ENCODE measurements at places on chromosomes 5 and 9.

- no peak for DNase-seq
Measured at GRCh38 chr9:10274175-10274574, 338.6 kb downstream of the PTPRD start.

GRCh38 chr5:83509540-83509939, 38.0 kb downstream of the VCAN start:
- no peak for DNase-seq

GRCh38 chr5:111472579-111472978, 39.8 kb downstream of the STARD4 start:
- DNase-seq = no peak

- DNase-seq = no peak
Measured at GRCh38 chr5:77133061-77133758, 46.1 kb upstream of the ZBED3 start.

DNA sequence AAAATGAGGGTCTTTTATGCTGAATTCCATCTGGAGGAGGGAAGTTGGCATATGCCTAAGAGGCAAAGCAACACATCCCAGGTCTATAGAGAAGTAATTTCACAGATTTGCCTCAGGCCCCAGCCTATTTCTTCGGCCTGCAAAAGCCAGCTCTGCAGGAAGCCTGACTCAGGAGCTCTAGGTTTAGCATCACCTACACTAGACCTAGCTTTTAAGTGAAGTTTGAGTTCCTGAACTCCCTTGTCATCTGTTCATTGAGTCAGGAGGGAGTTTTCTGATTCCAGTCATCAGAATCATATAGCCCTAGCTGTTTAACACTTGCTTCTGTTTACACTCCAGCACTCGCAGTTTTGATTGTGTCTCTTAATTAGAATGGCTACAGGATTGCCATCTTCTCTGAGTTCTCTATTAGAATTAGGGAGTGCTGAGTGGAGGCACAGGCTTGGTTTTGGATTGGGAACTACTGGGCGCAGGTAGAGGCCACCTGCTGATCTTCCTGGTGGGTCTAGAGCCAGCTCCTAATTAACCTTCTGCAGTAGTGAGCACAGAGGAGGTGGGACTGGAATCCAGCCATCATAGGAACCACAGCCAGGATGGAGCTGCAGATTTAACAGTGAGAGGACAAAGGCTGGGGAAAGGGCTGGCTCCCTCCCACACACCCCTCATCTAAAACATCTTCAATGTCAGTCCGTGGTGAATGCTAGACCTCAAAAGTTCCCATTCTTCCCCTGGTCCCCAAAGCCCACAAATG, 179.5 kb downstream of the TRIO start:
- no peak for DNase-seq

- DNase-seq = no peak
Measured at GRCh38 chr5:1053391-1054017, 44.9 kb downstream of the NKD2 start.

DNA sequence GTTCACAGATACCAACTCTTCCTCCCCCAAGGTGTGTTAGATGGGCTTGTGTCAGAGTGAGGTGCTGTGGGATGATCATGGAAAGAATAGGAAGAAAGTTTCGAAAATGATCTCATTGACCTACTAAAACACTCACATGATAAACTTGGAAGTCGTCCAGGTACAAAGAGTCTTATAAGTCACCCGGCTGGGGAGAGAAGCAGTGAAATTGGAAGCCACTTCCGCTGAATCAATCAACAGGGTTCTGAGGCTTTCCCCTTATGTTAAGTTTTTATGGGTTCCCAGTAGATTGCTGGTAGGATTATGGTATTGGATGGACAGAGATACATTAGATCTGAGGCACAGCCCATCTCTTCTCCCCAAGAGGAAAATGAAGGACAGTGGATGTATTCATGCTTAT, 218.8 kb upstream of the MSX2 start:
- no peak for DNase-seq

- DNase-seq = no peak
Measured at GRCh38 chr9:87515006-87515405, 17.3 kb downstream of the DAPK1 start.

GRCh38 chr5:155482428-155482827, 468.9 kb downstream of the KIF4B start:
- DNase-seq = no peak

GRCh38 chr5:18091142-18091541, 456.9 kb downstream of the TAF11L14 start:
- DNase-seq = no peak

- DNase-seq = no peak
Measured at GRCh38 chr5:5539590-5539989, 117.1 kb downstream of the ICE1 start.

GRCh38 chr5:42361315-42361688, 61.9 kb upstream of the GHR start:
- no peak for DNase-seq

- no peak for DNase-seq
Measured at GRCh38 chr9:126689027-126689825, 75.5 kb downstream of the LMX1B start.

GRCh38 chr5:129569295-129569694, 109.2 kb downstream of the ADAMTS19 start:
- no peak for DNase-seq

DNA sequence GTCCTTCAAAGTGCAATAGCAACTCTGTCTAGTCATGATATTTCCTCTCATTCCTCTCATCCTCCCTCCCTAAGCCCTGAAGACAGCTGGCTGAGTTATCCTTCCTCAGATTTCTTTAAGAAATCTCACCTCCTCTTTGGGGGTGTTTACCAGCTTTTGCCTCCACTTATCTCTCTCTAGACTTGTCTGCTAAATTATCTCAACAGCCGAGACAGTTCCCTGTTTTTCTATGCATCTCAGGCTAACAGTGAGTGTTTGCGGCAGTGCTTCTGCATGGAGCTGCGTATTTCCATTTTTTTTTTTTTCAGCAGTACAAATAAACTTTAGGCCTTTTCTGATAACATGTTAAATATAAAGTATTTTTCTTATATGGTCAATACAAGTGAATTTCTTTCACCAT, 20.9 kb downstream of the KCTD16 start:
- DNase-seq = no peak

DNA sequence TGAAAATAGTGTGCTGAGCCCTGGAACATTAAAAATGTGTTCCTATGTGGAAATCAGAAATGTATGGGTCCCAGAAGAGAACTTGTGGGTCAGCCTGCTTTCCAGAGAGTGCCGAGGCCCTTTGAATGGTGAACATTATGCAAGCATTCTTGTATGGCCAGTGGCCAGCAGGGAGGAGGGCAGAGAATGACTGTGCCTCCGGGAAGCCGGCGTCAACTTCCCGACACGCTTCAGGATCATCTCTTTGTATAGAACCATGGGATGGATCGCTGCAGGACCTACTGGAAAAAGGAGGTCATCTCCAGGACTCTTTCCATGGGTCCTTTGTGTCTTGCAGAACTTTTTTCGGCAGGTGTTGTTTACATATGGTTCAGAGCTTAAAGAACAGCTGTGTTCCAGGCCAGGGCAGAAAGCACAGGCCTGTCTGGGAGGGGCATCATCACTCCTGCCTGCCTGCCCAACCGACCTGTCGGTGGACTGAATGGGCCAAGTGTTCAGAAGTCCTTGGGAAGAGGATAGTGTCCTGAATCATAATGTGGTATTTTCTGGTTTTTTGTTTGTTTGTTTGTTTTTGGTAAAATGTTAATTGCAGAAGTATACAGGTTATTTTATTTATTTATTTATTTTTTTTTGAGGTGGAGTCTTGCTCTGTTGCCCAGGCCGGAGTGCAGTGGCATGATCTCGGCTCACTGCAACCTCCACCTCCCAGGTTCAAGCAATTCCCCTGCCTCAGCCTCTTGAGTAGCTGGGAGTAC, 9.0 kb downstream of the PRRC2B start:
- peak; percentile 47 for DNase-seq

GRCh38 chr5:98464737-98465330, 308.6 kb upstream of the RGMB start:
- DNase-seq = peak; percentile 38

DNA sequence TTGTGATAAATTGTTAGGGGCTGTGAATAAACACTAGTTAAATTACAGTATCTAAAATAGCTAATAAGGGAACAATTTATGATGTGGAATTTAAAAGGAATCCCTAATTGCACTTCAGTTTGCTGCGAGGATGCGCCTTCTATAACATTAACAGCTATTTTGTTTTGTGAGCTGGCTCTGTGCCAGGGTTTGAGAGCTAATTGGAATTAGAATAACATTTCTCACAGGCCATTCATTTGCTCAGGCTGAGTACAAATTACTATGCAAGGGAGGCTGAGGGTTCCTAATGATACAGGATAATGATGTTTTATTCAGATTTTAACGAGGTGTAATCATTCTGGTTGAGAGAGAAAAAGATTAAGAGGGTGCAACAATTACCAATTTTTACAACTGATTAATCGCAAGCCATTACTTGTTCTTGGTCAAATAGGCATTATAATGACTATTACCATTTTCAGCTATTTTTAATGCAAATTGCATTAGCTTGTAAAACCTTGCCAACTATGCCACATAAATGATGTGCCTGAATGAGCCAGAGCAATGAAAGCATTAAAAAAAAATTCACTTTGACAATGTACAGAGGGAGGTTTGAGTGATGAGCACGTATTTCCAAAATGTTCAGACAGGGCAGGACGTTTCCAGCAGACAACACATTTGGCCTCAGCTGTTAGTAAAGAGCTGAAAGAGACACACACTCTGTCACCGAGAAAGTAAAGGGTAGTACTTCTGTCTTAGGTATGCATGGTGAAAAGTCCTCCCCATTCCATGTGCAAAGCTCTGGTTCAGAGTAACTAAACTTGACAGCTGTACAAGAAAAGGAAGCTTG, 576.5 kb downstream of the TLE1 start:
- DNase-seq = no peak

- DNase-seq = no peak
Measured at GRCh38 chr5:72172786-72173185, 65.5 kb downstream of the MAP1B start.

- no peak for DNase-seq
Measured at GRCh38 chr5:154740957-154741356, 14.2 kb upstream of the LARP1 start.

DNA sequence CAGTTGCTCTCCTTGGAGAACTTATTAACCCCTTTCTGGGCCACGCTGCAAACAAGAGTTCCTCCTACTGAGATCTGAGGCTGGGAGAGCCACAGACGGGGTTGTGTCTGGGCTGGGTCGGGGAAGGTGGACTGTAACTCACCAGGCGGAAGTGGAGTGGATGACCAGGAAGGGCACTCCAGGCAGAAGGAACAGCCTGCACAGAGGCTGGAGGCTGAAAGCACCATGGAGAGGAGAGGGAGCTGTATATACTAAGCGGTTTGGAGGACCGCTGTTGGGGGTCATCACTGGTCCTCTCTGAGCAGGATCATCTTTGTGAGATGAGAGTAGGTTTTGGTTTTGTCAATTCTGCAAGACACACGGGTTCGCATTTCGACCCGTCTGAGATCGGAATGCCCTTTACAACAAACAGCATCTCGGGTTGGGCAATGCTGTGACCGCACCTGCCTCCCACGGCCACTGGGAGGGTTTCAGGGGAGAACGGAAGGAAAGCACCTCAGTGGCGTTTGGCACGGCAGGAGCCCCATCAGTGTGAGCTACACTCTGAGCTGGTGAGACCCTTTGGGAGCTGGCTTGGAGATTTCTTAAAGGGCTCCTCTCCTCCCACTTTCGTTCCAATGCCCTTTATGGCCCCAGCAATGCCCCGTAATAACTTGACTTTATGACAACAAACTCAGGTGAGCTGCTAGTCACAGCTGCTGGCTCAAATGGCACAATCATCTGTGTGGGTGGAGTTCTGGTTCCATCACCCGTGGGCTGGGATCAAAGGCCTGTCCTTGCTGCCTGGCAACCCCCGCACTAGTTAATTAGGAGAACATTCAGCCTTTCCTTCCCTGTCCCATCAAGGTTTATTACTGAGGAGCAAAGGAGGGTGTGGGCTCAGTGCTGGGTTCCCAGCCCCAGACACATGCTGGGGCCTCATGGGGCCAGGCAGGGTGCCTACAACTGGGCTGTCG, 18.7 kb upstream of the NEURL1B start:
- no peak for DNase-seq

GRCh38 chr5:68534131-68534940, 318.8 kb downstream of the PIK3R1 start:
- DNase-seq = no peak

- DNase-seq = no peak
Measured at GRCh38 chr9:97892421-97892820, 29.9 kb downstream of the TRMO start.

DNA sequence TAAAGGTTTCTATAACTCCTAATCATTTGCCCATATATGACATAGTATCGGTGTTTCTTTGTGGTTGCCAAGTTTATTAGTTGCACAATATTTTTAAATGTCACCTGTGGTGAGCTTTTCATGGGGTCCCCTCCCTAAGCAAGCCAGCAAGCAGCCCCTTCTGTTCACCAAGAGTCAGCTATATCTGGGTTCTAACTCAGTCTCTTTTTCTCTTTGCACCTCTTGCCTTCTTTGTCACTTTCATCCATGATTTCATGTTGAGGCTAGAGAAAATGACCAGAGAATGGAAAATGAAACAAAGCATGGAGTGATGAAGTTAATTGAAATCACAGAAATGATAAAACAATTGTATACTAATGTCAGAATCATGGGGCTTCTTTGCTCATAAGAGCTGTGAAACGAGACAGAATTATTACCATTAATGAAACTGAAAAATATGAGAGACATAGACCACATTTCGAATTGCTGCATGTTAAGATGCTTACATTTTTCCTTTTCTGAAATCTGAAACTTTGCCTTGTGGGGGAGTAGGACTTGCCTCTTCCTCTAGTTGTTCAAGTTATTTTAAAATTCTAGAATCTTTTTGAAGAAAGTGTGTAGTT, 75.7 kb downstream of the CAMK4 start:
- DNase-seq = no peak

DNA sequence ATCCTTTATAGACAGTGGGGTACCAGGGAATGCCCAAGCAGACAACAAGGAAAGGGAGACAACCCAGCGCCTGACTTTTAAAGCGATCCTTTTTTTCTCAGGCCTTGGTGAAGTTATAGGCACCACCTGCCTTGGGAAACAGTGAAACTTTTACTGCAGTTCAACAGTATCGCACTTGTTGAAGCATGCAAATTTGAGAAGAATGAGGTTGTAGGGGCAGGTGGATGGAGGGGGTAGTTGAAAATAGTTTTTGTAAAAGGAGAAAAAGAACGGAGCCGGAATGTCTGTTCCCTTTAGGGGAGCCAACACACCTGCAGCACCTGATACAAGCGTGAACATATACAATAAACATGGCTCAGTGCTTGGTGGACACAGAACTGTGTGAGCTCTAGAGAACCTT, 190.2 kb upstream of the NR3C1 start:
- DNase-seq = peak; percentile 81

GRCh38 chr5:124456249-124456648, 290.2 kb downstream of the ZNF608 start:
- no peak for DNase-seq

DNA sequence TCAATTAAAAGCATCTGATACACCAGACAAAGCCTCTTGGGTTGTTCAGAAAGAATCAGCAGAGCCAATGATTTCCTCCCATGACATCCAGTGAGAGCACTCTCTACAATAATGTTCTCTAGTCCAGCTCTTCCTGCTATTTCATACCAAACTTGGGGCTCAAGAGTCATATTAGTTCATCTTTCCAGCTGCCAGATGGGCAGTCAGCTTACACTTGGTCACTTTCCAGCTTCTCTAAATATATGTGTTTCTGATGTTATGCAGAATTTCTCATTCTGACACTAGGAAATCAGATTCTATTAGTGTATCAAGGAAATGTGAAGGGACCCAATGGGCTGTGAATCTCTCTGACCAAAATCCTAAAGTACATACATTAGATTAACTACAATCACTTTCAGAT, 148.9 kb downstream of the ENC1 start:
- DNase-seq = no peak

All from OCI-LY7 (cell line).